Colonic mucosa (tissue), 4 donors: ENCODE measurements at places on chromosomes 2 and 18. TPM values are rescaled to one million over a fixed set of nuclear protein-coding genes. Genes with fewer than 3 reads are reported as not detected.
A peak's percentile ranks its signal among the peaks of the same experiment; 100 is the strongest.

DNA sequence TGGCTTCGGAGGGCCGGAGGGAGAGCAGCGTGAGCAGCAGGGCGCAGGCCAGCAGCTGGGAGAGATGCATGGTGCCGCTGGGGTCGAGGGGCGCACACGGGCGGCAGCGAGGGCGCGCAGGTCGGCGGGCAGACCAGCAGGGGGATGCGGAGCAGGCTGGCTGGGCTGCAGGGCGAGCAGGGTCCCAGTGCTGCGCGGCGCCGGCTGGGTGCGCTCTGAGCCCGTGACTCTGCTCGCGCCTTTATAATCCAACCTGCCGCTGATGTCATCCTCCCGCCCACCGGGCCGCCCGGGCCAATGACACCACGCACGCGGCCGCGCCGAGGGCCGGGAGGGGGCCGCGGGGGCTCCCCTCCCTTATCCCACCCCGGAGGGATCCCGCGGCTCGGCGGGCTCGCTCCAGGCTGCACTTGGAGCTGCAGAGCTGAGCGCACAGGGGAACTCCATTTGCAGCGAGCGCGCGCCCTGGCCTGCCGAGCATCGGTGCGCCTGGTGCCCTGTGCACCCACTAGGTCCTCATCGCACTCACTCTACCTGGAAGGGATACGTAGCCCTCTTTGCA is at the start of gene NPPC:
TSS of gene NPPC (minus strand) at position 217 of the 562 bp plus-strand sequence. CDS start at position 70, 147 bp downstream.
- DNase-seq = peak; percentile 38

- DNase-seq = no peak
Observed at GRCh38 chr18:3758531-3758930, 308.6 kb downstream of the TGIF1 start.

GRCh38 chr18:74465775-74466174 is 8.7 kb upstream of the DIPK1C start:
- DNase-seq = no peak

DNA sequence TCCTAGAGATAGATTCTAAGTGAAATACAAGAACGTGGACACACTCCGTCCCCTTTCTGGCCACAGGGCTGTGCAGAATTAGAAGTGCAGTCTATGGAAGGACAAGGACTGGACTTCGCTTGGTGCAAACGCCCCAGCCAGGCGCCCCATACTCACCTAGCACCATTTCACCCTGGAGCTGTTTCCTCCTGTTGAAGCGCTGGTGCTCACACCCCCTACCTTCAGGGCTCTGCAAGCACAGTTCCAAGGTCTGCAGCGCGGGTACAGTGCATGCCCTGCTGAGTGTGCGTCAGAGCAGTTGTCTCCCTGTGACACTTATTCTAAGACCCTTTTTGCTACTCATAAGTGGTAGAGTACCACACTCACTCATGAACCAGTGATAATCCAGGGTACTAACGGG is 3.0 kb downstream of the HPCAL1 start:
- no peak for DNase-seq

- no peak for DNase-seq
Observed at GRCh38 chr2:232540441-232541041, 1.0 kb downstream of the CHRNG start.

DNA sequence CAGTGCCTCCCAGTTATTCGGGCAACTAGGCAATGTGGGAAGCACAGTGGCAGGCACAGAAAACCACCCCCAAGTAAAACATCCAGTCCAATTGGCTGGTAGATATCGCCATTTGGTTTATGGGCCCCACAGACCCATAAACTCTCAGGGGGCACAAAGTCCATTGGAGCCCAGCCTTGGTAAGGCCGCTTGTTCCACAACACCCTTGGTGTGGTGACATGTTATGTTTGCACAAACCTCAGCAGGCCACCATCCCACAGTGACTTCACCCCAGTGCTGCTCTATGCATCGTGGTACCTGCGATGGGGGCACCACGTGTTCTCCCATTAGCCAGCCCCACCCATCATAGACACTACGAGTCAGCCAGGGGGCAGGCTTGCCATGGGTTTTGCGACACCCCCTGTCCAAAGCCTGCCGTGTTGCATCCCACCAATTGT is 18.5 kb downstream of the PHOSPHO2 start:
- peak; percentile 89 for DNase-seq

GRCh38 chr2:182447863-182448262 is 21.0 kb upstream of the PDE1A start:
- DNase-seq = no peak

DNA sequence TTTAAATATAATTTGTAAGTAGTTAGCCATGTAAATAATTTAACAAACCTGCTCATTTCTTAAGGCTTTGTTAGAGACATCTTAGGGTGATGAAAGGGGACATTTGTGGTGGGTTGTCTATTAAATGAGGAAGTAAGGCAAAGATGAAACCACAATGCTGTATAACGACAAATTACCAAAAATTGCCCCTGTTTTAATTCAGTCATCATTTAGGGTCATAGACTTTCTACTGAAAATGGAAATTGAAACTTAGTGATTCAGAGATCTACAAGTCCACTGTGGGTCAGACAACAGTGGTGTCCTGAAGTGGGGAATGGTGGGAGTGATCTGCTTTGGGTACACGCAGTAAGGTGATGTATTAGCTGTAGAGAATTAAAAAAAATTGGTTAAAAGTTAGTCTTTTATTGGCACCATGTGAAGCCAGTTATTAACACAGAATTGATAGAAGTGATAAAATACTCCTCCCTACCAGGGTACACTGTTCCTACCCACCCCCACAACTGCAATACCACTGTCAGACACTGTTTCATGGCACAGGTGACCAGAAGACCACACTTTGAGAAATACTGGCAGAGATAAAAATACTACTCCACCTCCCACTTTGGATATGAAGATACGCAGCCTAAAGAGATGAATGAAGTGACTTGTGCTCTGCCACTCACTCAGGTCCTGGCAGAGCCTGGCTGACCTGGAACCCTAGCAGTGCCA is 13.4 kb downstream of the CERS6 start:
- DNase-seq = no peak

GRCh38 chr2:85278361-85278760 is 49.4 kb downstream of the TGOLN2 start:
- no peak for DNase-seq

DNA sequence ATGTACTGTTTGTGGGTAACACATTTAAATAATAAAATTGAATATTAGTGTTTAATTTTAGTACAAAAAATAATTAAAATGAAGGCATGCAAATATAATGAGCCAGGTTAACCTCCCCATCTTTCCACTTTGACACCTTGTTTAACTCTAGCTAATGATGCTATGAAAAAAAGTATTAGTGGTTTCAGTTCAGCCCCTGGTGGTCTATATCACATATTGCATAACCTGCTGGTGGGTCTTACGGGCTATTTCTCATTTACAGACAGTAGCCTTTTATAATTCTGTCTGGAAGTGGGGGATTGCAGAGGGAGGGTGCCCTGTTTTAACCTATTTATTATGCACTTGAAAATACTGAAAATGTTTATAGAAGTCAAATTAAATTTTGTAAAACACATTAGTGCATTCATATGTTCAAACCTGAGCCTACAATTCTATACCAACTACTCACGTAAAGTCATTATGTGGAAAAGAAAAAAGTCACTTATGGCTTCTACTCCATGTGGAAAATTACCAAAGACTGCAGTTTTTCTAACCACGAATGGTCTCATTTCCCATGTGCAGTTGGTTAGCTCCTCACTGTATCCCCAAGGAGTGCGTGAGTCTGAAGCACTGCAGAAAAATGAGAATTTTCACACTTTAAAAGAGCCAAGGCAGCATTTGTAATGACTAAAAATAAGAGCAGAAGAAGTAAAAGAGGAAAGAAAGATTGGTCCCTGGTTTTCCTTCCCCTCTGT is 381.0 kb downstream of the MTX2 start:
- no peak for DNase-seq

DNA sequence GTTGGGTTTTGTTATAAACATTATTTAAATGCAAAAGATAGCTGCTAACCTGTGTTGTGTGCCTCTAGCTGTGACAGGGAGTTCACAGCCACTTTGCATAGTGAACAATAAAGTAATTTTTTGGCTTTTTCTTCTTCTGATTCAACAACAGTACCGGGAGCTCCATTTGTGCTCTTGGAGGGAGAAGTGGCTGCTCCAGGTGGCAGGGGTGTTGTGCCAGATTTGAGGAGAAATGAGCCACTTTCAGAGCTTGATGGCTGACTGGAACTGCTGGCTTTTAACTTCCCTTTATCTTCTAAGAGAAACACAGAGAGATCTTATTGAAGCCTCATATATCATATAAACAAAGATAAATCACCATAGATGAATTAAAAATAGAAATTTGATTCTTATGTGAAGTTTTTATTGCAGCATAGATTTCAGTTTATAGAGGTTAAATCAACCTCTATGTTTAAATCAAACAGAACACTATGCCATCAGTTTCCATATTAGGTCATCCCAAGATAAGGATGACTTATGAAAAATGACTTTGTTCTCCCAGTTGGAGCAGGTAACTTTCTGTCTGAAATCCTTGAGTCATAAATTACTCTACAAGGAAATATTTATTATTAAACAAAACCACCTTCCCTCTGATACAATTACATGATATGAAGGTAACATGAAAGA is 182.0 kb upstream of the SESTD1 start:
- no peak for DNase-seq

- DNase-seq = no peak
Observed at GRCh38 chr18:46821856-46822711, 65.2 kb upstream of the ST8SIA5 start.

DNA sequence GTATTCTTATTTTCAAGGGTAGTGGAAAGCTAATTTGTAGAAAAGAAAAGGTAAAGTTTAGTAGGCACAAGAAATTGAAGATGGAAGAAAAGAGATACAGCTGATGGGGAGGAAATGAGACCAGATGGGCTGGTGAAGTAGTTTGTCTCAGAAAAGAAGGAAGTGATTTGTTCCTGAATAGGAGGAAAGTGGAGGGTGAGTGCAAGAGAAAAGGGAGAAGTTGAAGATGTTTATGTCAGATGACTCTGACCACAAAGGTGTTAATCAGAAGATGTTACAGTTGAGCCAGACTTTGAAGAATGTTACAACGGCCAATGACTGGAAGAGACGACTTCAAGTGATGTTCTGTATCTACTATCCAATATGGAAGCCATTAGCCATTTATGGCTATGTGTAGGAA is 21.2 kb downstream of the ZSCAN30 start:
- DNase-seq = no peak

- no peak for DNase-seq
Observed at GRCh38 chr2:149353421-149353820, 23.0 kb downstream of the LYPD6 start.

DNA sequence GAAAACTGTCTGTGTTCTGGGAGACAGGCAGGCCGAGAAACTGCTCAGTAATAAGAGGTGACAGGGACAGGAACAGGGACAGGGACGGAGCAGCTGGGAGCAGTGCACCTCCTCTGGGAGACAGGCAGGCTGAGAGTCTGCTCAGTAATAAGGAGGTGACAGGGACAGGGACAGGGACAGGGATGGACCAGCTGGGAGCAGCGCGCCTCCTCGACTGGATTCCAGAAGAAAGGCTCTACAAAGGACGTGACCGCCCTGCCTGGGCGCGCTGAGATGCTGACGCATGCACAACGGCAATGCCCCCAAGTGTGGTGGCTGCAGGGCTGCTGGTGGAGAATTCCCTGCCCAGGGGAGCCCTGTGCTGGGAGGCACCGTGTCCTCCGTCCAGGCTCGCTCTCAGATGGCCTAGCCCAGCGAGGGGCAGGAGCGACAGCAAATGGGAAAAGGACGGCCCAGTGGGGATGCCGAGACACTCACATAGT is 44.2 kb upstream of the PXDN start:
- DNase-seq = no peak

- no peak for DNase-seq
Observed at GRCh38 chr2:174764280-174765255, at the start of gene CHRNA1. Gene CHRNA1, minus strand, starts transcription at chr2:174764472. Its CDS starts 78 bp downstream, at chr2:174764394.

GRCh38 chr18:58784601-58785137 is 80.0 kb upstream of the ZNF532 start:
- no peak for DNase-seq

Gene CYP1B1
- total RNA-seq = 1.3 TPM

Gene MFSD6
- 83.3 TPM for total RNA-seq

Gene LGALSL
- 34.8 TPM for total RNA-seq

Gene SCN7A
- total RNA-seq = 6.7 TPM

Gene RAX
- not detected for total RNA-seq

Gene COLEC11
- total RNA-seq = 0.80 TPM
